HCT116 (cell line): ENCODE measurements at places on chromosomes 5 and 9. TPM values are rescaled to one million over a fixed set of nuclear protein-coding genes. Genes with fewer than 3 reads are reported as not detected.

The ZNF354C gene
- total RNA-seq: 0.07 TPM

GRCh38 chr5:932151-932627, 39.5 kb downstream of the TRIP13 start:
- no peak for DNase-seq
- no peak overlapping the region for H3K4me3 ChIP-seq
- H3K36me3 ChIP-seq: no peaks in the 10 kb centered on the region
- H3K4me1 ChIP-seq: no peaks in the 10 kb centered on the region

DNA sequence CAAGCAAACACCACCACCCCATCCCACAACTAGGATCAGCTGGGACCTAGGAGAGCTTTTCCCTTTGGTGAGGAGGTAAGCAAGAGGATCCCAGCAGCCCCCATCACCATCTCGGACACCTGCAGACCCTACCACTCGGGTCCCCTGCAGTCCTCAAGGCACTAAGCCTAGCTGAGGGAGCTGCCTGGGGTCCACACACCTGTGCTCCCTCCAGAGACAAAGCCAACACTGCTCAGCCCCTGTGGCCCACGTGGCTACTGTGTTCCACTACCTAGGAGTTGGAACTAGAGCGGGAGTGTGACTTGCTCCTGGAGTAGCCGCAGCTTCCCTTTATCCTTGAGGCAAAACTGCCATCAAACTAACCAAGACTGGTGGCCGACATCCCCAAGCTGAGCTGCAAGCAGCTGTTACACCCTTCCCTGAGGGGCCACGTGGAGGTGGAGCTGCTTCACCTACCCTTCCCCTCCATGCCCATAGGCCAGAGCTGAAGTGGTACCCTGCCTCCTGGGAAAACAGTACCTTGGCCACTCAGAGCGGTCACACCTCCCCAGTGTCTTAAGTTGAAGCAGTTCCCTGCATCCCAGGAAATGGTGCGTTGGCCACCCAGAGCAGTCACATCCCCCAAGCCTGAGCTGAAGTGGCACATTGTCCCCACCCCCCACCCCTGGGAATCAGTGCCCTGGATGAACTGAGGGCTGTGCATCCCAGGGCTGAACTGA, 205.5 kb downstream of the CACNA1B start:
- no peaks in the 10 kb centered on the region for H3K27me3 ChIP-seq
- no peak overlapping the region for H3K4me3 ChIP-seq
- no peaks in the 10 kb centered on the region for H3K36me3 ChIP-seq
- no peaks in the 10 kb centered on the region for H3K4me1 ChIP-seq
- no peak for DNase-seq

The SPARC gene
- total RNA-seq: 3.0 TPM

The DMGDH gene
- total RNA-seq: 2.3 TPM

The PCDHGB7 gene
- total RNA-seq: 0.54 TPM

GRCh38 chr5:4453655-4454054, 686.5 kb upstream of the ADAMTS16 start:
- H3K27ac ChIP-seq: no peak overlapping the region
- H3K36me3 ChIP-seq: no peaks in the 10 kb centered on the region
- H3K4me1 ChIP-seq: no peaks in the 10 kb centered on the region
- H3K4me3 ChIP-seq: no peak overlapping the region

DNA sequence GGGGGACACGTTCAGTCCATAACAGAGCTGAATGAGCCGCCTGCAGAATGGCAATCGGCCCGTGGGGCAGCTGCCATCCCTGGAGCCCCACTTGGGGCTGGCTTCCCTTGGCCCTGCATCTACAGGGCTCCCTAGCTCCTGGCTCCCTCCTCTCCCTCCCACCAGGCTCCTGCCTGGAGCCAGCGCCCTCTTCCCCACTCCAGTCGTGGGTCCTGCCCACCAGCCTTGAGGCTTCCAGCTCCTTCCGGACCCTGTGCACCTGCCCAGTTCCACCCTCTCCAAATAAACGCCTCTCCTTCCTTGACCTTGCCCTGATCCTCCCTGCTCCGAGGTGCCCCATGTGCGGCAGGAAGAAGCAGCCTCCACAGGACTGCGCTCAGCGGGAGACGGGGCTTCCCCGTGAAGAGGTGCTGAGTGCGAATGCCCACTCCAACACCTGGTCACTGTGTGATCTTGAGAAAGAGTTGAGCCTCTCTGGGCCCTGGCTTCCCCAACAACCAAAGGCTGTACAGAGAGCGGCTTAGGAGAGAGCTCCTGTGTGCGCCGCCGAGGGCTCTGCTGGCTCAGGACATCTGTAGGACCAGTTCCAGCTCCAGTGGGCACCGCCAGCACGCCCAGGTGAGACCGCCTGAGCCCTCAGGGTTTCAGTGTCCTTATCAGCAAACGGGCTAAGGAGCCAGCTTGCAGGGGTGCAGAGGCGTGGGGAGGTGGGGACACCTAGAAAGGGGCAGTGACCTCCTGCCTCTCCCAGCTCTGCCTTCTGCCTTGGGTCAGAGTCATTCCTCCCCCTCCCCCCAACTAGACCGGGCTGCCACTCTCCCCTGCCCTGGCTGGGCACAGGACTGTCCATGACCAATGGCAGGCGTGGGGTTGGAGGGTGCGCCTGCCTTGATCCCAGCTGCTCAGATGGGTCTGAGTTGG, 12.1 kb downstream of the C9orf50 start:
- H3K4me3 ChIP-seq: peak overlapping the region; percentile 45
- H3K27ac ChIP-seq: peak overlapping the region; percentile 96
- no peaks in the 10 kb centered on the region for H3K27me3 ChIP-seq
- peaks cover 94% of the 10 kb centered on the region for H3K4me1 ChIP-seq
- no peak for DNase-seq
- H3K36me3 ChIP-seq: no peaks in the 10 kb centered on the region

The SMIM15 gene
- total RNA-seq: 83.9 TPM

- H3K27me3 ChIP-seq: no peaks in the 10 kb centered on the region
- 0 out of 2 replicates have a peak, but pooled peaks cover 6% of the 10 kb centered on the region for H3K36me3 ChIP-seq
- no peak for DNase-seq
- H3K4me1 ChIP-seq: peaks cover 55% of the 10 kb centered on the region
- peak overlapping the region; percentile 99 for H3K27ac ChIP-seq
- H3K4me3 ChIP-seq: peak overlapping the region; percentile 95
Measured at GRCh38 chr9:107284636-107285035, 1.6 kb downstream of the RAD23B start.

GRCh38 chr5:1540166-1540565, 16.4 kb upstream of the LPCAT1 start:
- no peak for DNase-seq
- peaks cover 6% of the 10 kb centered on the region for H3K4me1 ChIP-seq
- H3K36me3 ChIP-seq: no peaks in the 10 kb centered on the region
- H3K27me3 ChIP-seq: 0 out of 2 replicates have a peak, but pooled peaks cover 5% of the 10 kb centered on the region

GRCh38 chr5:1666221-1666620, 133.4 kb downstream of the MRPL36 start:
- peaks cover 6% of the 10 kb centered on the region; the same call in 1 of the 2 replicates for H3K27me3 ChIP-seq
- no peak for DNase-seq
- no peak overlapping the region for H3K4me3 ChIP-seq

DNA sequence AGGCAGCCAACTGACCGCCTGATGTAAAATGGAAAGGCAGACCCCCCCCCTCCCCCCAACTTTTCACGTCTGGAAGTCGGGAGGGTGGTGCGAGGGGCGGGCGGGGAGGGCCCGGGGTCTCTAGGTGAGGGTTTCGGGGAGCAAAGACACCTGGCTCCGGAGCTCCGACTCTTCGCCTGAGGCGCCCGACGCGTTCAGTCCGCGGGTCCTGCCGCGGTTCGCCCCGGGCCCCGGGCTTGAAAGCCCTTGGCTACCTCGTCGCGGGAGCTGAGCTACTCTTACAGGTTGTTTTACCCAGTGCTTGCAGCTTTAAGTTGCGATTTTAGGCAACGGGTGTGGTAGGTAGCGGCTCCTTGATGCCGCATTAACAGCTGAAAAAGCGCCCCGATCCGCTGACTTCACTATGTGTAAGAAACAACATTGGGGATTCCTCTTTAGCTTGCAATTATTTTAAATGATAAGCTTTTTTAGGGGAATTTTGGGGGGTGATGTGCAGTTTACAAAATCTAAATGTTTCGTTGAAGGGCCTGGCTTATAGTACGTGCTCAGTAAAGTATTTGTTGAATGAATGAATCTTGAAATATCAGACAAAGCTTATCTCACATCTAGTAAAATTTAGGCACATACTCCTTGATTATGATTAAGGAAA, 722 bp downstream of the CDC42SE2 start:
- no peaks in the 10 kb centered on the region for H3K27me3 ChIP-seq
- peak overlapping the region; percentile 86 for H3K4me3 ChIP-seq
- no peak for DNase-seq
- H3K4me1 ChIP-seq: peaks cover 15% of the 10 kb centered on the region

The RAPGEF1 gene
- total RNA-seq: 43.0 TPM

The MUSK gene
- total RNA-seq: not detected

DNA sequence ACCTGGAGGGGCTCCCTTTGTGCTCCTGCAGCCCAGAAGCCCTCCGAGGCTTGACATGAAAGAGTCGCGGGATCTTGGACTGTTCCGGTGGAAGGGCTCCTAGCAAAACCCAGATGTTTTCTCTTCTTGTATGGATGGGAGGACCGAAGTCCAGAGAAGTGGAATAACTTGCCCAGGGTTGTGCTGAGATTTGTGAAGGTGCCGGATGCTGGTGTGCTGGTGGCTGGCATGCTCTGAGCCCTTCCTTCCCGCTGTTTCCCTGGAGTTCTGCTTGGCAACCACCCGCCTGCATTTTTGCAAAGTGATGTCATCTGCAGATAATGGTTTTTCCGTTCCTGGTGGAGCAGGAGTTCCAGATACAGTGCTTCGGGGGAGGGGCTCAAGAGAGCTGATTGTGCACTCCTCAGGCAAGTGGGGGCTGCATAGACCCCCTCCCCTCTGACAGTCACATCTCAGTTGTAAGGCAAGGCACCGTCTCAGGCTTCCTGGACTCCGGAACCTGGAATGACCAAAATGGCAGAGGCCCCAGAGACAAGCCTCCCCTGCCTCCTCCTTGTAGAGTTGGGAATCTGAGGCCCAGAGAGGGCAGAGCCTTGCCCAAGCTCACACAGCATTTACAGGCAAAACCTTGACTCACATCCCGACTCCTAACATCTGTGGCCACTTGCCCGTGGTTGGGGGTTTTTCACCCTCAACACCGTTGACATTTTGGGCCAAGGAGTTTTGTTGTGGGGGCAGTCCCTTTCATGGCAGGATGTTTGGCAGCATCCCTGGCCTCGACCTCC, 157.0 kb downstream of the RGS3 start:
- H3K27ac ChIP-seq: peak overlapping the region; percentile 55
- peak; percentile 56 for DNase-seq
- no peaks in the 10 kb centered on the region for H3K36me3 ChIP-seq
- peak overlapping the region; percentile 47 for H3K4me3 ChIP-seq
- no peaks in the 10 kb centered on the region for H3K27me3 ChIP-seq

The GDF9 gene
- total RNA-seq: 0.49 TPM

- no peaks in the 10 kb centered on the region for H3K27me3 ChIP-seq
- no peak overlapping the region for H3K27ac ChIP-seq
- H3K36me3 ChIP-seq: no peaks in the 10 kb centered on the region
- H3K4me1 ChIP-seq: peaks cover 4% of the 10 kb centered on the region; the same call in 1 of the 2 replicates
- DNase-seq: peak; percentile 76
Measured at GRCh38 chr9:111759762-111760639, 34.7 kb downstream of the SHOC1 start.

The SLU7 gene
- total RNA-seq: 43.6 TPM

DNA sequence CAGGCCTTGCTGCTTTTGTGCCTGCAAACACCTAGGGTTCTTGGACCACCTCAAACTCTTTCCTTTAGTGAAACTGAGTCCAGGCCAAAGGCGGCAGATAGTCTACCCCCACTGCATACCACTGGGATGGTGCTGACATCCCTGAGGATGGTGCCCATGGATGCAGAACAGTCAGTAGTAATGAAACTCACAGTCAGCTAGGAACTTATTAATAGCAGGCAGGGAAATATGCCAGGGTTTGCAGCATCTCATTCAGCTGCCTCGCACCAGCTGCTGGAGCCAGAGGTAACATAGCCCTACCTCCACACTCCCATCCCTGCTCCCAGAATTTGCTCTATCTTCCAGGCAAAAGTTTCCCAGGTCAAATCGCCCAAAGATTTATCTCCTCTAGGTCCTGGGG, 189.1 kb downstream of the SREK1 start:
- no peaks in the 10 kb centered on the region for H3K4me1 ChIP-seq
- no peaks in the 10 kb centered on the region for H3K36me3 ChIP-seq
- no peak for DNase-seq
- H3K27ac ChIP-seq: no peak overlapping the region
- no peak overlapping the region for H3K4me3 ChIP-seq
- peaks cover 42% of the 10 kb centered on the region for H3K27me3 ChIP-seq

DNA sequence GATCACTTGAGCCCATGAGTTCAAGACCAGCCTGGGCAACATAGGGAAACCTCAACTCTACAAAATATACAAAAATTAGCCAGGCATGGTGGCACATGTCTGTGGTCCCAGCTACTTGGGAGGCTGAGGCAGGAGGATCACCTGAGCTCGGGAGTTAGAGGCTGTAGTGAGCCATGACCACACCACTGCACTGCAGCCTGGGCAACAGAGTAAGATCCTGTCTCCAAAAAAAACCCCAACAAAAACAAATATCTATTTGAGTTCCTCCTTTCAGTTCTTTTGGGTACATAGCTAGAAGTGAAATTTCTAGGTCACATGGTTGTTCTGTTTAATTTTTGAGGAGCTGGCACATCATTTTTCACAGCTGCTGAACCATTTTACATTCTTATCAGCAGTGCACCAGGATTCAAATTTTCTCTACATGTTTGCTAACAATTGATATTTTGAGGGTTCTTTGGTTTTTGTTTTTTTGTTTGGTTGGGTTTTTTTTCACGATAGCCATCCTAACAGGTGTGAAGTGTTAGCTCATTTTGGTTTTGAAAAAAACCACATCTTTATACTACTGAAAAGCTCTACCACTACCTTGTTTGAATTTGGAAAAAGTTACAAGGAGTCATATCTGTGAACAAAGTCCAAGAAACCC, 176.9 kb upstream of the SLC12A2 start:
- no peak for DNase-seq
- no peaks in the 10 kb centered on the region for H3K27me3 ChIP-seq
- H3K4me3 ChIP-seq: no peak overlapping the region
- peaks cover 5% of the 10 kb centered on the region; the same call in 1 of the 2 replicates for H3K4me1 ChIP-seq
- no peaks in the 10 kb centered on the region for H3K36me3 ChIP-seq

DNA sequence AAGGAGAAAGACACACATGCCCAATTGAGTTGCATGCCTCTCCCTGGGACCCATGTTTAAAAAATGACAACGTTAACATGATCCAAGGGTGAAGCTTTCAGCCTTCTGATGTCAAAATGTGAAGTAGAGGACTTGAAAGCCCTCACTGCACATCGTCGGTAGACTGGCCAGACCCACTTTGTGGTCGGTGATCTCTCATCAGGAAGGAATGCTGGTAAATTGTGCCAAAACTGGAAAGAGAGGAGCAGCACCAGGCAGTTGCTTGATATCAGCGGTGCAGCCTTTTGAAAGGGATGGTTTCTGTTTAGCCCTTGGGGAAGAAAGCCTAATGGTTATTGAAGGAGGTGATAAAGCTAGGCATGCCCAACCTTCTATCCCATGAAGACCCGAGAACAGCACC, 125.3 kb upstream of the MARCHF11 start:
- no peak overlapping the region for H3K27ac ChIP-seq
- no peaks in the 10 kb centered on the region for H3K27me3 ChIP-seq
- H3K36me3 ChIP-seq: no peaks in the 10 kb centered on the region
- no peak overlapping the region for H3K4me3 ChIP-seq

DNA sequence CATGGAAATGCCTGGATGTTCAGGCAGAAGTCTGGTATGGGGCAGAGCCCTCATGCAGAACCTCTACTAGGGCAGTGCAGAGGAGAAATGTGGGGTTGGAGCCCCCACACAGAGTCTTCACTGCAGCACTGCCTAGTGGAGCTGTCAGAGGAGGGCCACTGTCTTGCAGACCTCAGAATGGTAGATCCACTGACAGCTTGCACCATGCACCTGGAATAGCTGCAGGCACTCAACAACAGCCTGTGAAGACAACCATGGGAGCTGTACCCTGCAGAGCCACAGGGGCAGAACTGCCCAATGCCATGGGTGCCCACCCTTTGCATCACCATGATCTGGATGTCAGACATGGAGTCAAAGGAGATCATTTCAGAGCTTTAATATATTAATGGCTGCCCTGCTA, 36.9 kb downstream of the TRIP13 start:
- no peak overlapping the region for H3K4me3 ChIP-seq
- DNase-seq: no peak
- no peaks in the 10 kb centered on the region for H3K4me1 ChIP-seq
- no peaks in the 10 kb centered on the region for H3K36me3 ChIP-seq
- H3K27ac ChIP-seq: no peak overlapping the region
